ENCODE measurements at places on chromosomes 16 and 17.

DNA sequence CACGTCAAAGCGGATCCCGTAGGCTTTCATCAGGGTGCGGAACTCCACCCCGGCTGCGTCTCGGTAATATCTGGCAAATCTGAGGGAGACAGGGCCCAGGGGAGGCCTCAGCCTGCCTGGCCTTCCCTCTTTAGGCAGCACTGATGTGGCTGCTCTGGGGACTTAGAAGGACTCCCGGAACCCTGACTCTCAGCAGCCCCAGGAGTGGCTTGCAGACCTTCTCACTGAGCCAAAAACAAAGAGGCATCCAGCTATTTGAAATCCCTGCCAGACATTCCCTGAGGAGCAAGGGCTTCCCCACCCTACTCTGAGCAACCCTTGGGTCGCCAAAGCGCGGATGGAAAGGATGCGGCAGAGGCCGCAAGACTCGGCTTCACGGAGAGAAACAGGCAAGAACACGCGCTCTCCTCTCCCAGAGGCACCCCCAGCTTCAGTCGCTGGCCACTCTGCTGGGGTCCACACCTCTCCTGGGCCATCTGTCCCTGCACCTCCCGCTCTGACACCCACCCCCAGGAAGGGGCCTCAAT lies 7.9 kb downstream of the P2RX5 start:
- DNase-seq = no peak

GRCh38 chr16:79067600-79067999 lies 532.9 kb downstream of the MAF start:
- DNase-seq = no peak

DNA sequence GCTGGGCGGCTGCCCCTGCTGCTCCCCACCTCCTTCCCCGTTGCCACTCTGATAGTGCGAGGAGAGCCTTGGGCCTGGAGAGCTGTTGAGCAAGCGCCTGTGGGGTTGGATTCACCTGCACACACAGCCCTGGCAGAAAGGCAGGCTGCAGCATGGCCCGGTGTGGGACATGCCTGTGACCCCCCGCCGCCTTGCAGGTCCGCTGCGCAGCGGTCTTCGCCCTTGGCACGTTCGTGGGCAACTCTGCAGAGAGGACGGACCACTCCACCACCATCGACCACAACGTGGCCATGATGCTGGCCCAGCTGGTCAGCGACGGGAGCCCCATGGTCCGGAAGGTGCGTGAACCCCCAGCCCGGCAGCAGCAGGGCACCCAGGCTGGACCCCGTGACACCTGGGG lies 106.8 kb upstream of the CHMP6 start:
- no peak for DNase-seq

- DNase-seq = no peak
Measured at GRCh38 chr17:29577001-29577370, 8.5 kb downstream of the TP53I13 start.

GRCh38 chr16:10756574-10756973 lies 12.9 kb downstream of the NUBP1 start:
- no peak for DNase-seq
